ENCODE measurements at places on chromosomes 6 and 20. TPM values are rescaled to one million over a fixed set of nuclear protein-coding genes. Genes with fewer than 3 reads are reported as not detected.

- no peak for DNase-seq
Measured at GRCh38 chr6:83265384-83265783, 72.2 kb downstream of the RWDD2A start.

DNA sequence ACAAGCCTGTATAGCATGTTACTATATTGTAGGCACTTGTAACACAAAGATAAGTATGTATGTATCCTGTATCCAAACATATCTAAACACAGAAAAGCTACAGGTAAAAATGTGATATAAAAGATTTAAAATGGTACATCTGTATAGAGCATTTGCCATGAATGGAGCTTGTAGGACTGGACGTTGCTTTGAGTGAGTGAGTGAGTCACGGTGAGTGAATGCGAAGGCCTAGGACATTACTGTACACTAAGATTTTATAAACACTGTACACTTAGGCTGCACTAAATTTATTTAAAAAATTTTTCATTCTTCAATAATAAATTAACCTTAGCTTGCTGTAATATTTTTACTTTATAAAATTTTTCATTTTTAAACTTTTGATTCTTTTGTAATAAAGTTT, 136.9 kb downstream of the NKAIN2 start:
- DNase-seq, result no peak

DNA sequence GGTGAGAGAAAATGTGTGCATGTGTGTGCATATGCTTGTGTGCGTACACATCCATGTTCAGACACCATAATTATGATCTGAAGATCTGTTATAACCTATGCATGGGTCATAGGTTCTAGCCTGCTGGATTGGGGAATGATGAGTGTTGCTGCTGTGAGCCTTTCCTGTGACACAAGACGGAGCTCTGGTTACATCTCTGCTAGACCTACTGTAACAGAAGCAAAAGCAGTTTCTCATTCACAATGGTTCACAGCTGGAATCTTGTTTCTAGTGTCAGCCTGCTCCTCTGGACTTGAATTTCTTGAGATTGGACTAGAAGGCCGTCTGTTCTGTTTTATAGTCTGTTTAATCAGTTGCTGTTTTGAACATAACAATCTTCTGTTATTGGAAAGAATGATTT, 40.1 kb downstream of the DEFB114 start:
- DNase-seq, result no peak

DNA sequence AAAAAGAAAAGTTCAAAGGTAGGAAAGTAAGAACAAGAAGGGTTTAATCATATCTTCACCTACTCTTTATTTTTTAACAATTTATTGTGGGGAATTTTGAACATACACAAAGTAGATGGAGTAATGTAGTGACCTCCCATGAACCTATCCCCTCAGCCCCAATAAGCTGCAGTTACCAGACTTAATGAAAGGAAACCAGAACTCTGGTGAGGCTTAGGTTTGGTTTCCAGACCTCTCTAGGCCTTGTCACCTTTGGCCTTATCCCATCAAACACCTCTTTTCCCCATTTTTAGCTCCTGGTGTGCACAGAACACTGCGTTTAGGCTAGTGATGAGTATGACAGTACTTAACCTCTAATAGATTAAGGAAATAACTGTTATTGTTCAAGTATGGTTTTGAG, 42.0 kb downstream of the CBFA2T2 start:
- DNase-seq, result no peak

DNA sequence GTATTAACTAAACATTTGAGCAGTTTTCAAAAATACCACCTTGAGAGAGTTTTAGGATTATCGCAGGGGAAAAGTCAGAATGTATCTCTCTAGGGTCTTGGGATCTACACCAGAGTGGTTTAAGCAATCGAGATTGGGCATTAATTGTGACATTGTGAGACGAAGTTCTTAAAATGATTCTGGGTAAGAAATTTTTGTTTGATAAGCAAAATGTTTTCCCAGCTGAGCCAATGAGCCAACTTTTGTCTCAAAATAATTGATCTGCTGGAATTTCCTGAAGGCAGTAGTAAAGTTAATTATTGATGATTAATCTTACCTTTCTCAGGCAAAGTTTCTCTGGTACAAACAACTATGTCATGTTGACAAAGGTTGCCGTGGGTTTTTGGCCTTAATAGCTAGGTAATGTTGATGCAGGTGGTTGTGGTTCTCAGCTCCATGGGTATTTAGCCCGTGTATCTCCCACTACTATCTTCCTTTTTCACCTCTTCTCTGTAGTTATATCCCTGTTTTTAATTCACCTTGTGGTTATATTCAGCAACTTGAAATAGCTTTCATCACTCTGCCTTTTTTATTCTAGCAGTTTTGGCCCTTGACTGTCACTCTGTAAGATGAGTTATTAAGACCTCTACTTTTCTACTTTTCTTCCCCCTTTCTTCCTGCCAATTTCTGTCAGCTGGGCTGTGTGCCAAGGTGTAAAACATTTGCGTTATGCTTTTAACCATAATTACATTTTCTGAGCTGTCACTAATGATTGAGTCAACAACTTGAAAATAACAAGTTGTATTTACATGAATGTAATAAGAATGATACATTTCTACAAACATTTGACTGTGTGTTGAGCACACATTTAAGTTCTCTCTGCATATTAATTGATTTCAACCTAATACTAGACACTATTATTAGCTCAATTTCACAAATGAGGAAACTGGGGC, 368.3 kb upstream of the BTBD3 start:
- DNase-seq, result no peak

GRCh38 chr20:52031206-52031562, 160.4 kb downstream of the ZFP64 start:
- no peak for DNase-seq

GRCh38 chr20:53739799-53740785, 146.5 kb upstream of the ZNF217 start:
- DNase-seq, result no peak

- DNase-seq, result no peak
Measured at GRCh38 chr6:124099520-124099919, 295.9 kb downstream of the NKAIN2 start.

GRCh38 chr6:69729870-69730449, 66.8 kb downstream of the LMBRD1 start:
- DNase-seq, result no peak

GRCh38 chr20:47295921-47296426, 60.5 kb downstream of the ZMYND8 start:
- DNase-seq, result peak; percentile 8

DNA sequence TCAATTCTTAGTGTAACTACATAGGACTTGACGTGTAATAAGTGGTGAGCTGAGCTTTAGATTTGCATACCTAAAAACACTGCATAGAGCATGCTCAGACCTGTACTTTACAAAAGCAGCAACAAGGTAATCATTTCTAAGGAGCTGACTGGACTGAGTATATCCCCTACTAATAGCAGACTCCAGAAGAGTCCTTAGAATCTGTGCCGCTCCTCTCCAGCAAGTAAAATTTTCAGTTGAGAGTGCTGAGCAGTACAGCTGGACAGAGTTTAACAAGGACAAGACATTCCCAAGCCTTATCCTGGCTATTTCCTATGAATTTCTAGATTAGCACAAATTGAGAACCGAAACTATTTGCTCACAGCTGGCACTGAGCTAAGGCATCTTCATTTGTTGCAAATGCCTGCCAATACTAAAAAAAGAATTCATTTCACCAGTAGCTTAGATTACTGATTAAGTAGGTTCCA, 26.1 kb upstream of the KLHL31 start:
- DNase-seq, result no peak

- no peak for DNase-seq
Measured at GRCh38 chr6:53796451-53796780, 1.6 kb downstream of the LRRC1 start.

GRCh38 chr6:88490908-88491264, 324.7 kb upstream of the CNR1 start:
- no peak for DNase-seq

- no peak for DNase-seq
Measured at GRCh38 chr6:112231594-112232060, 22.7 kb downstream of the LAMA4 start.

DNA sequence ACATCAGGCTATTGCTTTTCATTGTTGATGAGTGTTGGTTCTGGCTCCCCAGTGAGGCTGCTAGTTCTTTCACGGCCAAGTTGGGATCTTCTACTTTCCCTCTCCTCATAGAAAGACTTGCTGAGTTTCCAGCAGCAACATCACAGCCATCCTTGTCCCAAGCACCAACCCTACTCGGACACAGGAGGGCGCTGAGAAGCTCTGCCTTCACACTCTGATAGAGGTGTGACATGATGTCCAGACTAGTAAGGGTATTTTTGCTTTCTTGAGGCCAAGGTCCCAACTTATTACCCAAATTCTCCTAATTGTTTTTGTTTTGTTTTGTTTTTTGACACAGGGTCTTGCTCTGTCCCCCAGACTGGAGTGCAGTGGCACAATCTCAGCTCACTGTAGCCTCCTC, 3.0 kb upstream of the GCM1 start:
- no peak for DNase-seq

DNA sequence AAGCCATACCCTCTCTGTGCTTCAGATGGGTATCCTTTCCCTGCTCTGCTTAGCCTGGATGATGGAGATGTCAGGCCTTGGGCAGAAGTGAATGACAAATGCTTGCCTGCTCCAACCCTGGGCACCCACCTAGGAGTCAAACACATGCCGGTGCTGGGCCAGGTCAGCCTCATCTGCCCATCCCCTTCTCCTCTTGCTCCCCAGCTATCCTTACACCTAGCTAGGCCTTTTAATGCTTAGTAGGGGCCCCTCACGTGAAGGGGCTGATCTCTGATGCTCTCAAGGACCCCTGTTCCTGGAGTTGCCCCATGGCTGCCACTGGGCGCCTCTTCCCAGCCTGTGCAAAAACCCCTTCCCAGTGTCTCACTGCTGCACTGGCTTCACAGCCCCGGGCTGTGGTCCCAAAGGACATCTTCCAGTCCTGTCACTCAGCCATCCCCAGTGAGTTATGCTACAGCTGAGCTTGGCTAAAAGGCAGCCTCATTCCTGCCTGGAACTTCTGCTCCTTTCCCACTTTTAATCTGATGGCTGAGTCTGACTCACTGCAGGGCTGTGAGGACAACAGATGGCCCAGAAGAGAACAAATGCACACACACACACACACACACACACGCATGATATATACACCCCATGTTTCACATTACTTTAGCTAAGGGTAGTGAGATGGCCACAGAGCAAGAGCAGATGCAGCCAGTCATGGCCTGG, 12.8 kb upstream of the SDCBP2 start:
- no peak for DNase-seq

GRCh38 chr6:7138921-7139358, 31.2 kb downstream of the RREB1 start:
- DNase-seq, result no peak

- no peak for DNase-seq
Measured at GRCh38 chr6:75349262-75349984, 64.8 kb upstream of the TMEM30A start.

- no peak for DNase-seq
Measured at GRCh38 chr20:17281478-17281877, 54.6 kb downstream of the PCSK2 start.

- DNase-seq, result no peak
Measured at GRCh38 chr20:44496976-44497375, 21.3 kb downstream of the TTPAL start.

GRCh38 chr6:128024969-128025368, 124.1 kb upstream of the THEMIS start:
- no peak for DNase-seq

GRCh38 chr6:134624781-134625180, 306.9 kb upstream of the SGK1 start:
- no peak for DNase-seq

DNA sequence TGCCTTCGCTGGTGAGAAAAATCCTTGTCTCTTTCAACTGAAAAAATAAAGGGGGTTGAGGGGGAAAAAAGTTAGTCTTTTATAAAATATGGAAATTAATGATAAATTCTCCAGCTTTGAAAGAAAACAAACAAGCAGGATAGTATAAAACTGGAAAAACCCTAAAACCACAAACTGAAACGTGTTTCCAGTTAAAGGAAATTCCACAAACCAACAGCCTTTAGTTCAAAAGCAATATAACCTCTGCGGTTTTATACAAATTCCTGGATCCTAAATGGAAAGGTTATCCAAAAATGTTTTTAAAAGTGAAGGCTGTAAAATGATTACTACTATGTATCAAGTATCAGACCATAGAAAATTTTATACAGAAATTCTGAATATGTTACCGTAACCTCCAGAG, 55.6 kb downstream of the BMP5 start:
- DNase-seq, result no peak

DNA sequence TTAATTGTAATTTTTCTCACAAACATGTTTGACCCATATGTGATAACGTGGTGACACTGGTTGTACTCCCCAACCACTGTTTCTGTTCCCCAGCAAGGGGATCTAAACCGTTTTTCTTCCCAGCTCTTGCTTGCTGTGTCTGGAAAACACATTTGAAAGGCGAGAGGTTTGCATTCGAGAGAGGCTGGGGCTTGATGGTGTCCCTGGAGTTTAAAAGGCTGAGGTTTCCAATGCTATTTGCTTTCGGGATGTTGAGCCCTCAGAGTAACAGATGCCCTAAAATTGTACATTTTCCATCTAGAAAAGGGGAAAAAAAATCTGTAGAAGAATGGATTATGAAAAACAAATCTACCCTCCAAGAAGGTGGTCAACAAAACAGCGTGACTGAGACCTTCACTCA, 35.4 kb downstream of the AKAP12 start:
- DNase-seq, result no peak

DNA sequence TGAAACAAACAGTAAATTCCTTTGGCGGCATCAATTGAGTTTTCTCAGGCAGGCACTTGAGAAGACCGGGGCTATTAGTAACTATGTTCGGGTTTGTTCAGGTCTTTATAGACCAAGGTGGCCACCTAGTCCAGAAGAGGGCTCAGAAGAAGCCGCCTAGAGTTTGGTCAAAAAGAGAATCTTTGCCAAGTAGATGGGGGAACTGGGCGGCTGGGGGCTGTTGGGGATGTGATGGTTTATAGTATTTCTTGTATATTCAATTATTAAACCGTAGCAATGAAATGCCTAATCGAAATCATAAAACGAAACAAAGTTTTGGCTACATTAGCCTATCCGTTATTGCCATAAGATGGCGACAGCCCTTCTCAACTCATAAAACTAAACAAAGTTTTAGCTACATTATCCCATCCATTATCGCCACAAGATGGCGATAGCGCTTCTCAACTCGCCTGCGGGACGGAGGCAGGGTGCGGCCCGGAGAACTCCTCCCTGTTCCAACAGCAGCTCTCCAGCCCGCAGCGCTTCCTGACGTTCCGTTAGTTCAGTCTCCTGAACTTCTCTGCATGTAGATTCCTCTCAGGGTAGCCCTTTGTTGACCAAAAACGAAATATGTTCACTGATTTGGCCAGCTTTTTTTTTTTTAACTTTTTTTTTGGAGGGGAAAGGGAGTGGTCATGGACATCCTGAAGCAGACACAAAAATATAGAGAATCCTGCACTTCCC, 120.5 kb upstream of the PRSS16 start:
- peak; percentile 94 for DNase-seq

GRCh38 chr6:66429210-66429609, 722.2 kb upstream of the EYS start:
- DNase-seq, result no peak

- DNase-seq, result no peak
Measured at GRCh38 chr6:142251930-142252445, 49.8 kb upstream of the ADGRG6 start.

DYNLT2 gene
- total RNA-seq, result 2.9 TPM

SLC17A4 gene
- not detected for total RNA-seq

TMEM242 gene
- 13.2 TPM for total RNA-seq

MCCD1 gene
- total RNA-seq, result not detected

SLC17A3 gene
- total RNA-seq, result not detected

TMEM74B gene
- total RNA-seq, result 7.1 TPM

NUS1 gene
- total RNA-seq, result 25.9 TPM

OLIG3 gene
- total RNA-seq, result not detected

ATP6V1G2 gene
- 4.8 TPM for total RNA-seq

TPD52L1 gene
- total RNA-seq, result 38.1 TPM

FRMD1 gene
- total RNA-seq, result 25.5 TPM

Data from sciatic nerve (tissue), 2 donors.